ENCODE measurements at places on chromosomes 7 and 10.

- no peak for DNase-seq
Observed at GRCh38 chr7:157900556-157900955, 563.8 kb downstream of the DNAJB6 start.

- DNase-seq = no peak
Observed at GRCh38 chr7:50149369-50149768, 56.3 kb upstream of the ZPBP start.

DNA sequence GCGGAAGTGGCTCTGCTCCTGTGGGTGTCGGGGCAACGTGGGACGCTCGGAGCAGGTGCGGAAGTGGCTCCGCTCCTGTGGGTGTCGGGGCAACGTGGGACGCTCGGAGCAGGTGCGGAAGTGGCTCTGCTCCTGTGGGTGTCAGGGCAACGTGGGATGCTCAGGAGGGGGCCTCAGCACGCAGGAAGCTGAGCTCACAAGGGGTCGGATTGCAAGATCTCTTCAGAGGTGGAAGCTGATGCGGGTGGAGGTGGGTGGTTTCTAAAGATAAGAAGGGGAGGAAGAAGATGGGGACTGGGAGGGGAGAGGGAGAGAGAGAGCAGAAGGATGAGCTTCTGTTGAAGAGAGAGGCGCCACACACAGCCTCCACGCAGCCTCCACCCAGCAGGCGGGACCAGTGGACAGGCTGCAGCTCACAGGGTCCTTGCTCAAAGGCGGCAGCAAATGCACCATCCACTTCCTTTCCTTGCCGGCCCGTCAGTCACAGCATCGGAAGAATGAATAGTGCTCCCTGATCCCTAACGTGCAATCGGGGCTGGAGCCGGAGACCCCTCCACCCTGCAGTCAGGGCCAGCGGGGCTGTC lies 78.7 kb downstream of the PTPRN2 start:
- DNase-seq = no peak

GRCh38 chr7:28430616-28431015 lies 18.3 kb downstream of the CREB5 start:
- no peak for DNase-seq

DNA sequence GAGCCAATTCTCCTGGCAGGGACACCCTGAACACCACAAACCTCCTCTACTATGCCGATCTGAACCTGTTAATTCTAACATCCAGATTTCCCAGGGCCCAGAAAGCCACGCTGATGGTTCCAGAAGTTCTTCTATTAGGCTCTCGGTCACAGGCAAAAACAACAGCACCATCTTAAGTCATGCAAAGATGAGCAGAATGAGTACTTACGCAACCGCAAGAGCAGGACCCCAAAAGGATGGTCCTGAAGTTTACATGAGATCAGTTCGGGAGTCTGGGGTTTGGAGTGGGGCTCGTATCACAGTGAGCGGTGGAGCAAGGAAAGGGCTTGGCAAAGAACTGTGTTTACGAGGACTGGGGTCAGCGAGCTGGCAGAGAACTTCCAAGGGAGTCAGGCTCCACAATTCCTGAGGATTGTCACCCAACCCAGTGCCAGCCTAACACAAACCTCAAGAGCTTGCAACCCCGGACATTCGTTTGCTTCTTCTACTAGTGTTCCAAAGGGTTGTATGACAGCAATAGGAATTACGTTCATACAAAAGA lies 532.6 kb downstream of the TNS3 start:
- DNase-seq = no peak

GRCh38 chr10:49299816-49300139 lies 808 bp downstream of the C10orf71 start:
- no peak for DNase-seq

DNA sequence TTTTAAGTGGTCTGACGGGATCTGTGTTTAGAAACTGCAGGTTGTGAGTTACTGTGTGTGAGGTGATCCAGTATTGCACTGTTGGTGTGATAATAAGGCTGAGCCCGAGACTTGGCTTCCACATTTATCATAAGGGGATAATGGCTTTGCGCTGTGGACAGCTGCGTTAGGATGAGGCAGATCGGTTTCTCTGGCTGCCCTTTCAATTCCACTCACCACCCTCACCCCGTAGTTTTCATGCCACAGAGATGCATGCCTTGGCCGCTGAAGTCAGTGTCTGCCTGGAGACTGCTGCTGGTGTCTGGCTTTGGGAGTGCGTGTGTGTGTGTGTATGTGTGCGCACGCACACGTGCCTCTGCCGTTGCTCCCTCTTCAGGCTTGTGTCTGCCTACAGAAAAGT lies 273.0 kb downstream of the CCDC3 start:
- no peak for DNase-seq

- no peak for DNase-seq
Observed at GRCh38 chr7:138345567-138345966, 114.5 kb upstream of the TRIM24 start.

- no peak for DNase-seq
Observed at GRCh38 chr10:128808921-128809440, 658.1 kb upstream of the MGMT start.

GRCh38 chr10:37057261-37057660 lies 68.1 kb upstream of the ANKRD30A start:
- DNase-seq = no peak

- DNase-seq = no peak
Observed at GRCh38 chr7:130814778-130815335, 80.8 kb upstream of the KLF14 start.

GRCh38 chr10:109328001-109328400 lies 595.3 kb downstream of the XPNPEP1 start:
- no peak for DNase-seq

- DNase-seq = no peak
Observed at GRCh38 chr10:2844925-2845324, 222.4 kb upstream of the PFKP start.

DNA sequence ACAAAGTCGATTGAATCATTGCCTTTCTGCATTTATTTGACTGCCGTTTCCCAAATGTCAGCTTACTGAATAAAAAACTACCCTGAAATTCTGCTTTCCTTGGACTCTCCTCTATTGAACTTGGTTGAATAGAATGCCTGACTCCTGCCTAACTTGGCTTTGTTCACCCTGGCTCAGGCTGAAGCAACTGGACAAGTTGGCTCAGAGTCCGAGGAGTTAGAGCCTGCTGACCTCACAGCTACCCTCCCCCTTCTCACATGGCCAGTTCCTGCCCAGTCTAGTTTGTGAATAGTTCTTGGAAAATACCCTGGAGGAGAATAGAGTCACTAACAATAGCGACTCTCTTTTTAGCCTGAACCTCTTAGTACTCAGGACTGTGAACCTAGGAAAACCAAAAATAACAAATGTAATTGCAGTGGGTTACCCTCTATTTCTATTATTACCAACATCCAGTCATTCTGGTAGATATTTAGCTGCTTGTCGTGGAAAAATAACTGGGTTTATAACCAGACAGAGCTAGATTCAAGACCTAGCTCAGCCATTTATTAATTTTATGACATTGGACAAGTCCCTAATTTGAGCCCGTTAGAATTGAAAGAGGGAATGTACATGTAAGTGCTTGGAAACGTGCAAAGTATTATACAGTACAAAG lies 17.3 kb upstream of the NRBF2 start:
- no peak for DNase-seq

DNA sequence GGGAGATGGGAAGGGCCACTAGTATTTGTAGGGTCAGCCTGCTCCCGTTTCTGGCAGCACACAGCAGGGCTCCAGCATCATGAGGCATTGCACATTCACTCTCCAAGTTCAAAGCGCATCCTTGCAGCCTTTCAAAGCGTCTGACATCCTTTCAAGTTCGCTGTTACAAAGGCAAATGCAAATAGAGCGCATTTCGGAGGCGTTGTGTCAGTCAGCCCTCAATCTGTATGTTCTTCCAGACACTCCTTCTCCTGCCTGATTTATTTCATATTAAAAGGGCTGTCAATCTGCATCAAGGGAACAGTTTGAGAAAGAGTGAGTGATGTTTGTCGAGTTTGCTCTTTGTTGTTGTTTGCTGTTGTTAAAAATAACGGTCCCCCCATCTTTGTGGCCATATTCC lies 188.5 kb downstream of the SNX10 start:
- no peak for DNase-seq

- no peak for DNase-seq
Observed at GRCh38 chr7:36025190-36025589, 127.9 kb upstream of the EEPD1 start.

DNA sequence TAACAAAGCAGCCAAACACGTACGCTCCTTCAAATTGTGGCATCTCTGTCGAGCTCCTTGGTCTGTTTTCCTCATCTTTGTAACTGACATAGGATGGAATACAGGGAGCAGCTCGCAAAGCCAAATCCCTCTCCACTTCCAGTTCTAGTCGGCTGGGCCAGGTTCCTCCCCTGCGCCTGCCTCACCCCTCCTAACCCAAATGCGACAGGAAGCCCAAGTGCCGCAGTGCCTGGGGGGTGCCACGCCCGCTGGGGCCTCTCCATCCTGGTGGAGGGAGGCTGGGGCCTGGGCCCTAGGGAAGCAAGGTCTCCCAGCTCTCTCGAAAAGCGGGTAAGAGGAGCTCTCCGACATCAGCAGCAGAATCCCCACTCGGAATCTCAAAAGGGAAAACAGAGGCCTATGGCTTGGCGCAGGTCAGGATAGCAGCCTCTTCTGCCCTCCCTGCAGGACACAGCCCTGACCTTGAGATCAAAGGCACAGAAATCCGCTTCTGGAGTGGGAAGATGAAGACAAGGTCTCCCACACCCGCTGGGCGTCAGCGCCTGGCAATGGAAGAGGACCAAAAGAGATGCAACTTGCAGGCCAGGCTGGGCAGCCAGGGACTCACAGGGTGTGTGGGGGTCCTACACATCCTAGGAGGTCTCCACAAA lies 165.8 kb downstream of the NRF1 start:
- DNase-seq = no peak

Data from stimulated activated CD8-positive, alpha-beta memory T cell treated with anti-CD3 and anti-CD28 coated beads, Interleukin-7, amount 100 ng/mL, for 4 hours (primary cell).